Stimulated activated CD8-positive, alpha-beta memory T cell treated with anti-CD3 and anti-CD28 coated beads, Interleukin-12 subunit alpha, Interleukin-12 subunit beta, amount 100 ng/mL, for 4 hours (primary cell): ENCODE measurements at places on chromosomes 2 and 18.

- DNase-seq, result no peak
Observed at GRCh38 chr2:147098940-147099339, 745.9 kb upstream of the ACVR2A start.

GRCh38 chr2:81304154-81304830 lies 999.7 kb upstream of the LRRTM1 start:
- no peak for DNase-seq

DNA sequence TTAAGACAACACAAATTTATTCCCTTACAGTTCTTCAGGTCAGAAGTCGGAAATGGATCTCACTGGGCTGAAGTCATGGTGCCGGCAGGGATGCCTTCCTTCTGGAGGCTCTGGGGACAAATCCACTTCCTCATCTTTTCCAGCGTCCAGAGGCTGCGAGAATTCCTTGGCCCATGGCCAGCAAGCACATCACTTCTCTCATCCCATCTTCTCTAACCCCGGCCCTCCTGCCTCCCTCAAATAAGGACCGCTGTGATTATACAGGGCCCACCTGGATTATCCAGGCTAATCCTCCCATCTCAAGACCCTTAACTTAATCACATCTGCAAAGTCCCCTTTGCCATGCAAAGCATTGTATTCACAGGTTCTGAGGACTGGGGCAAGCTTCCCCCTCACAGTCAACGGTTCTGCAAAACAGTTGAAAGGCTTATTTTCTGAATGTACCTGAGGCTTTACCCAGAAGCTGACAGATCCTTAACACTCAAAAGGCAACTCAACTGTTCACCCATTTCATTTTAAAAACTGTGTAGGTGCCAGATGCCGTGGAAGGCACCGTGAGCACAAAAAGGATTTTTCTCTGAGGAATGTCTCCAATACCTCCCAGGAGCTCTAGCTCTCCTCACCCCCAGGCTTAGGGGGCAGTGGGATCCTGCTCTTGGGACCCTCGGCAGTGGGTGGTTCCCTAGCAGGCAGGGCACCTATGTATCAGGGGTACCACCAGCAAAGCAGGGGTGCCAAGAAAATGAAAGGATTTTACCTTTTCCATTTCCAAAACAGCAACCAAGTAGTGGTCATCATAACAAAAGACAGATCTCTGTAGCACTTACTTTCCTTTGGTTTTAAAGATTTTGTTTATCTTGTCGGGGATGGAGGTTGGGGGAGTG lies 84.0 kb downstream of the KCTD1 start:
- DNase-seq, result no peak

DNA sequence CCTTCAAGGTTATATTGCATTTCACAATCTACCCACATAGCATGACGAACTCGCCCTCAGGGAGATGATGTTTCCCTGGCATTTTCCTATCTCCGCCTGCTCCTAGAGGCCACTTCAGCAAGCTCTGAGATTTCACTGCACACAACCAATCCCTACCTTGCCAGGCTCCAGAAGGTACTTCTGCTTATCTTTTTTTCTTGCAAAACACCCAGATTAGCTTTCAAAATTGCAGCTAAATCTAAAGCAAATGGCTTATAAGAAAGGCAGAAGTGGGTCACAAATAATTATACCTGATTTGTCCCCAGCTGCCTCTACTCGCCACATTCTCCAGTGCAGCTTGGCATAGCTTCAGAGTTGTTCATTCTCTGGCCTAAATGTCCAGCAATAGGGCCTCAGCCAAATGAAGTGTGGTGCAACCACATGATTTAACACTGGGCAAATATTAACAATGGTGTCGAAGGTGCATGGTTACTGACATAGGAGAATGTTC lies 32.4 kb upstream of the MRPL19 start:
- no peak for DNase-seq

DNA sequence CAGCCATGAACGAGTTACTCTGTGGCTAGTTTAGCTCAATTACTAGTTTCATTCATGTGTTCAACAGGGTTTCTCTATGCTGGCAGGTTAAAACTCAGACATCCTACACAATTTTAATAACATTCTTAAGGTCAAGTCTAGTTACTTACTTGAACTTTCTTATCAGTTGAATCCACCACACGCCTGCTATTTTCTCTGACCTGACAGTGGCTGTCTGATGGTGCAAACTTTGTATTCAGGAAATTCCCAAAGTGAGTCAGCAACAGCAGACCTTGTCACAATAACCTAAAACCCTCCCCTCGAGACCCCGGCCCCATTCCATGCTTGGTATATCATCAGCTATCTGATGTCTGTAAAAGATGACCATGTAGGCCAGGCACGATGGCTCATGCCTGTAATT lies 20.8 kb upstream of the CIDEA start:
- DNase-seq, result no peak

- DNase-seq, result no peak
Observed at GRCh38 chr18:23314672-23315071, 138.4 kb upstream of the RIOK3 start.

DNA sequence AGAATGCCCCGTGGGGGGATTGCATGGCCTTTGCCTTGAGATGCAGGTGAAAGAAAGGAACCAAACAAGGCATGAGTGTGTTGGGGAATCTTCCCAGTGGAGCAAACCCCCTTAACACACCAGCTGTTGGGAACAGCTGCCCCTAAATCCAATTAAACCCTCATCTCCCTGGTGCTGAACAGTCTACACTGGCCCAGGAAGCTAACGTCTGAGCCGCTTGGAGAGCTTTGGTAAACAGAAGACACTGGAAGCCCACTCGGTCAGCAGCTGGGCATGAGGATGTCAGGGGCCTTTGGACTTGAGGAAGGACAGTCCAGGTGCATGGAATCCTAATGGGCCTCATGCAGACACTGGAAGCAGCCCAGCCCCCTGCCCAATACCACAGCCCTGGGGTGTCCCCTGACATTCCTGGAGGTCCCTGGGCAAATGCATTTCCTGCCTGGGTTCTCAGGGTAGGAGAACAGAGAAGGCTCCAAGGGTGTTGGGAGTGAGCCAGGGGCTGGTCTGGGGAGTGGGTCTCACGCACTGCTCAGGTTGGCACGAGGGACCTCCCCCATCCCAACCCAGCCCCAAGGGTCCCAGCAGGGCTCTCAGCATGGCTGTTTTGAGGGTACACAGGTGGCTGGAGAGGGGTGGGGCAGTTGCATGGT lies 37.7 kb downstream of the GBX2 start:
- no peak for DNase-seq

- no peak for DNase-seq
Observed at GRCh38 chr18:41324020-41324791, 630.8 kb upstream of the PIK3C3 start.

DNA sequence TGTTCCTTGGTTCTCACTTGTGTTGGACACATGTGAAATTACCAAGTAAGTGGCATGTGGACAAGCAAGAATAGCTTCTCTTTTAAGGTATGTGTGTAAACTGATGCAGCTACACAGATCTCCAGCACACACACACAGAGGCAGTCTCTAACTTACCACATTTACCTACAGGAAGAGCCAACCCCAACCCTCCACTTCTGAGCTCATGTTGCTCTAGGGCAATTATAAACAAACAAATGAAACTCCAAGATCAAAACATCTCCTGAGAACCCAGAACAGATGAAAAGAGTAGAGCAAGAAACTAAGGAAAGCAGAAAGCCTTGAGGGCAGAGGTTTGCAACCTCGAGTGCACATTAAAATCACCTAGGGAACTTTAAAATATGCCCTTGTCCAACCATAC lies 16.0 kb upstream of the TMEM37 start:
- DNase-seq, result no peak

DNA sequence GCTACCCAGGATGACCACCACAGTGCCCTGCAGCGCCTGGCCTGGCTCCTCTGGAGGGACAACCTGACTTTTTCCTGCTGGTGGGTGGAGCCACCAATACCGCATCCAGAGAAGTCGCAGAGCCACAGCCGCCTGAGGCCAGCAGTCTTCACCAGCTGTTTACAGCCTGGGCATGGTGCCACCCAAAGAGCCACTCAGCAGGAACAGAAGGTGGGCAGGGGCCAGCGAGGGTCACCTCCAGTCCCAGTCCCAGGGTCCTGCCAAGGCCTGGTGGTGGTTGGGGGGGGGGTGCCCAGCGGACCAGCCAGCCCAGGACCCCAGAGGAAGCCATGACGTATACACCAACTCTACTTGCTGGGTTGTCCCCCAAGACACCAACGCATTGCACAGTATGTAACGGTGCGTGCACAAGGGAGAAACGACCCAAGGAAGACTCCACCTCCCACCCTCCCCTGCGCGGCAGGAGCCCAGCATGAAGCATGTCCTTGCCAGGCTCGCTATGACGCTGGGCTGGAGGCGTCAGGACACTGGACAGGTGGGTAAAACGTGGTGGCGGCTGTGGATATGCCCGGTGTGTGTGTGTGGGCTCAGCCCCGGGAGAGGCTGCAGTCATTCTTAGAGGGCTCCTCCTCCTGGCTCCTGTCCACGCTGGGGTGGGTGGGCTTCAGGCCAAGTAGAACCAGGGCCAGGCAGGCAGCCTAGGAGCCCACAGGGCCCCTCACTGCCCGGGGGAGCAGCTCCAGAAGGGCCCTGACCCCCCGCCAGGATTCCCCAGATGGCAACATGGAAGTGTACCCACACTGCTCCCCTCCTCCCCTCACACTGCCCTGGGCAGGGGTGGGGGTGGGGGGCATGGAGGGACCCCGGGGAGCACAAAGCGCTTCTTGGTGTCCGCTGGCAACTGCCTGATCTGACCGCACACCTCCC lies 49.3 kb downstream of the HS6ST1 start:
- DNase-seq, result no peak

DNA sequence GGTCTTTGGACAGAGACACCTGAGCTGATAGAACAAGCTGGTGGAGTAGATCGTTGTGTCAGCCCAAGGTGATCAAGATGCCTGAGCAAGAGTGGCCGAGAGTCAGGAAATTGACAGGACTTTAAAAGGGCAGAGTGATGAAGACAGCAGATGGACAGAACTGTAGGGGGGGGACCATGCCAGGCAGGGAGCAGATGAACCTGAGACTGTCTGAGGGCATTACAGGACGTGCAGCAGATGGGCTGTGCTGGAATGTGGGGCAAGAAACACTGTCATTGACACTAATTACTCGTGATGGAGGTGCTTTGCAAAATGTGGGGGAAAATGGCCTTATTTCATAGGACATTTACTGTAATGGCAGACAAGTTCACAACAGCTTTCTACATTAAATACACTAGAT lies 225.0 kb downstream of the THSD7B start:
- no peak for DNase-seq

DNA sequence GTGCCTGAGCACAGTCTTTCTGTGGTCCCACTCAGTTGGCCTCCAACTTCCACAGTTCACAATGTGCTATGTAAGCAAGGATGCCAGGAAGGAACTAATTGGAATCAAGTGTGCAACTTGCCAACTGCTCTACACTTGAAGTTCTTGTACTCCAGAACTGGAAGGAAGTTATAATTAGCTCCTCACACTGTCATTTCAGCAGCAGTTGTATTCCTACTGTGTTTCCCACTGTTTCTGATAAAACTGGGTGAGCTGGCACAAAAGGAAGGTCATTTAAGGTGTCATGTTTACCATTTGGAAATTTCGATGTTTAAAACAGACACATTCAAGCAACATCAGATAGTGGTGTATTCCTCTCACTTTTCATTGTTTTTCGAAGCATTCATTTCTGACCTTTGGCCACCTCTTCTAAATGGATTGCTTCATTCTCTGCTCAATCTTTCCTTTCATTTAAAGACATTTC lies 84.2 kb downstream of the ANTXR1 start:
- DNase-seq, result no peak

GRCh38 chr2:27060323-27060722 lies 8.9 kb downstream of the AGBL5 start:
- no peak for DNase-seq

DNA sequence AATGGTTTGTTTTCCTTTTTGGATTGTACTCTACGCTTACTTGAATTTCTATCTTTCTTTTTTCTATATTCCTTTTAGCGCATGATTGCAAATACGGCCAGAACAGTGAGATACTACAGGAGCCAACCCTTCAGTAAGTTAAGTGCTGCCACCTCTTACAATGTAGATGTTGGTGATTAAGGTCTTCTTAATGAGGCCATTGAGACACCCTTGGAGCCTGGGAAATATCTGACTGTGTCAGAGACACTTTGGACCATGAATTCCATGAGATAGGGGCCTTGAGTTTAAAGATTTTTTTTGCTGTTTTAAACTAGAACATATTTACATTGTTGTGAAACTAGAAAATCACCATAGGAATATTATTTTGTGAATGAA lies 27.1 kb upstream of the MAP3K20 start:
- DNase-seq, result no peak

DNA sequence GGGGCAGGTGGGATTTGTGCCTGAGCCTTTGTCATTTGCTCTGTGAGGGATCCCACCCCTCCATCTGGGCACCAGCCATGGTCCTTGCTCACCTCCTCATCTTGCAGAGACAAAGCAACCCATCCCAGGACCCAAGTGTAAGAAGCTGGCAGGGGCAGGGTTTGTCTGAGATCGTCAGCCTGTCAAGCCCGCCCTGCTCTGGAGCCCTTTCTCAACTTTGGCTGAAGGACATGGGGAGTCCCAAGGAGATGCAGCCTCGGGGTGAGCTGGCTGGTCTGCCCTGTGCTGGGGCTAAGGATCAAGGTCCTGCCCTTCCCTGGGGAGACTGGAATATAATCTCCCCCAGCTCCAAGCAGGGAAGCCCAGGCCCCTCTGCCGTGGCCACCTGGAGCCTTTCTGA lies 86.0 kb downstream of the CAPN13 start:
- DNase-seq, result no peak

DNA sequence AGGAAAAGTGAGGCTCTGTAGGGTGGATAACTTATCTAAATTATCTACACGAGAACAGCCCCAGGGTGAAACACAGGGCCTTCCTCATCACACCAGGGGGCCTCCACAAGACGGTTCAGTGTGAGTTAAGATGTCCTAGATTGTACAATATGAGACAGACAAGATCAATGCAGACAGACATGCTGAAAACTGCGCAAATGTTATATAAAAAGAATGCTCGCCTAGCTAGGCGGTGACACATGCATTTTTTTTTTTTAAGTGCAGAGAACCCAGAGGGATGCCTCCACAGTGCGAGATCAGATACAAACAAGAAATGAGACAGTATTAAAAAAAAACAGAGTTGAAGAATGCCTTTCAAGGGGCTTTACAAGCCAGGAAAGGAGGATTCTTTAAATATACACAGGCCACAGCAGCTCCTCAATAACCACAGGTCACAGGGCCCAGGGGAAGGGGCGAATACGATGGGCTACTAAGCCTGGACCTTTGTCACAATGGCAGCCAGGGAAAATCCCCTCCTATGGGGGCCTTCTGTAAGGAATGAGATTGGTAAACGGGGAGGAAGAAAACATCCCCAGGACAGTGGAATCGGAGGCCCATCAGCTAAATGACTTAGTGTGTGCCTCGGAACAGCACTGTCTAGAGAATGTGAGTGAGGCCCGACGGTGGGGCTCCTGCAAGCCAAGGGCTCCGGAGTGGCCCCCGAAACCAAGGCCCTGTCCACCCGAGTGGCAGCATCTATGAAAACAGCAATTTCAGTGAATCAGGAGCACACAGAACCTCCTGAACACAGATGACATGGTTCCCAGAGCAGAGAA lies 48.9 kb downstream of the ADCY3 start:
- DNase-seq, result no peak
